ENCODE measurements at places on chromosomes 1 and 21.

GRCh38 chr1:209417761-209418160 is 165.8 kb upstream of the CAMK1G start:
- no peak for DNase-seq

GRCh38 chr21:29371464-29371863 is 72.7 kb downstream of the BACH1 start:
- no peak for DNase-seq

- no peak for DNase-seq
Measured at GRCh38 chr1:22342734-22343191, 108.9 kb upstream of the ZBTB40 start.

DNA sequence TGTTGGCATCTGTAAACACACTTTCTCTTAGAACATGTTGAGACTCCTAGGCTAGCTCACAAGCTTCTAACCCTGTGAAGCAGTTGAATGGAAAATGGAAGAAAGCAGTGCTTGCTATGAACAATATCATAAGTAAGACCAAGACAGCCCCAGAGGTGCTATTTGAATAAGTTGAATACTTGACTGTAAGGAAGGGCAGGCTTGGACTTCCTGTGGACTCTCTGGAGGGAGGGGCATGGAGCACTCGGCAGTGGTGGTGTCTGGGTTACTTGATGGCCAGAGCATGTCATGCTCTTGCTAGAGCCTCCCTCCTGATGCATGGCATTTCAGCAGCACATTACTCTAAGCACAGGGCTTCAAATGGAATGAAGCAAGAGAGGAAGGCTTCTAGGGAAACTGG is 60.0 kb downstream of the MRPS6 start:
- no peak for DNase-seq

- no peak for DNase-seq
Measured at GRCh38 chr21:22758478-22758877, 1760.3 kb downstream of the NCAM2 start.

DNA sequence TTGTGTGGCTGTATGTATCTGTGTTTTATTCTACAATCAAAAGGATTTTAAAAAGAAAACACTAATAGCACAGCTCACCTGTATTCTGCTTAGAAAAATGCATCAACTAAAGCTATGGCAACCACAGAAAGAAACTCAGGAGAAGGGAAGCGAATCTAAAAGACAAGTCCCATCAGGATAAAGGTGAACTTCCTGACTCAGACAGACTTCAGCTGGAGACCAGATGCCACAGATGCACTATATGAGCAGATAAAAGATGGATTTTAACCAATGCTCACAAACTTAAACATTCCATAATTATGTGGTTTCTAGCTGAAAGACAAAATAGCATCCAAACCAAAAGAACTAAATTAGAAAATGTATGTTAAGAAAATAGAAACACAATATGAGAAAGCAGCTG is 231.0 kb downstream of the RERE start:
- DNase-seq, result no peak

GRCh38 chr1:229158341-229158921 is 112.5 kb upstream of the RAB4A start:
- no peak for DNase-seq

DNA sequence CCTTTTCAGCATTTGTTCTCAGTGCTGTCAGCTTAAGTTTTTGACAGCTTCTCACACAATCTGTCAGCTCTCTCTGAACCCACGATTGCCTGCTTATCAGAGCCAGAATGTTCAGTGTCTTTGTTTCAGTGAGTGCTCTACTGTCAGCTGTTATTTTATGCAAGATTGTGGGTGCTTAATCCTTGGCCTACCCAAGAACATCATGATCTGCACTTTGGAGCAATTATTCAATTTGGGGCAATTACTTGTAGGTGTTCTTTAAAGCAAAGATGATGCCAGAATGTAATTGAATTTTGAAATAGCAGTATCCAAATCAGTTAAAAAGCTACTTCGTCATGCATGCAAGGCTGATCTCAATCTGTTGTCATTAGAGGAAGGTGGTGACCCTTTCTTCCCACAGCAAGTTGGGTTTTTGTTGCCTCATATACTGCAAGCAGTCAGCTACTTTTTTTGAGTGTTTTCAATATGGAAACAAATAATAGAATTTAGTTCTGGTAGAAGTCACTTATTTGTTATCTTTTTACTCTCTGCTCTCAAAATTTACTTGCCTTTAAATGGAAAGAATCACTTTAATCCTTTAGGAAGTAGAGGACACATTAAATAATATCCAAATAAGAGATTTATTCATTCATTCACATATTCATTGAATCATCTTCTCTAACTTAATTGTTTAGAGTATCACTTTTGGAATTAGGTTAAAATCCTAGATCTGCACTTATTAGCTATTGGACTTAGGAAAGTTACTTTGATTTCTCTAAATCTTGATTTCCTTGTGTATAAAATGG is 253.5 kb upstream of the CACYBP start:
- DNase-seq, result no peak

GRCh38 chr21:42939582-42940413 is 14.4 kb upstream of the ERVH48-1 start:
- no peak for DNase-seq

GRCh38 chr1:218669431-218669830 is 324.3 kb downstream of the TGFB2 start:
- no peak for DNase-seq

- no peak for DNase-seq
Measured at GRCh38 chr1:55071477-55071876, 32.1 kb downstream of the PCSK9 start.

GRCh38 chr1:218284917-218285635 is at the start of gene RRP15:
RRP15 (plus strand) TSS chr1:218285293; CDS start chr1:218285317, 24 bp downstream.
- peak; percentile 76 for DNase-seq

- DNase-seq, result no peak
Measured at GRCh38 chr1:36458910-36459309, 5.3 kb downstream of the MRPS15 start.

- DNase-seq, result no peak
Measured at GRCh38 chr1:225930566-225930965, 6.5 kb upstream of the PYCR2 start.

GRCh38 chr1:227854189-227854588 is 38.7 kb downstream of the PRSS38 start:
- DNase-seq, result no peak

- no peak for DNase-seq
Measured at GRCh38 chr21:35084869-35085268, 35.8 kb upstream of the RUNX1 start.

- DNase-seq, result no peak
Measured at GRCh38 chr1:58721247-58721820, 21.5 kb upstream of the MYSM1 start.

GRCh38 chr1:74933500-74933899 is 200.5 kb downstream of the TYW3 start:
- DNase-seq, result no peak

- DNase-seq, result no peak
Measured at GRCh38 chr21:31445137-31445536, 101.1 kb upstream of the TIAM1 start.

GRCh38 chr21:14260174-14260764 is 44.3 kb downstream of the RBM11 start:
- no peak for DNase-seq

GRCh38 chr1:218473522-218473921 is 128.4 kb downstream of the TGFB2 start:
- no peak for DNase-seq

- no peak for DNase-seq
Measured at GRCh38 chr1:64890699-64891447, 75.5 kb downstream of the JAK1 start.

Data from effector memory CD4-positive, alpha-beta T cell (primary cell).